ENCODE measurements at places on chromosomes 13 and 19.

DNA sequence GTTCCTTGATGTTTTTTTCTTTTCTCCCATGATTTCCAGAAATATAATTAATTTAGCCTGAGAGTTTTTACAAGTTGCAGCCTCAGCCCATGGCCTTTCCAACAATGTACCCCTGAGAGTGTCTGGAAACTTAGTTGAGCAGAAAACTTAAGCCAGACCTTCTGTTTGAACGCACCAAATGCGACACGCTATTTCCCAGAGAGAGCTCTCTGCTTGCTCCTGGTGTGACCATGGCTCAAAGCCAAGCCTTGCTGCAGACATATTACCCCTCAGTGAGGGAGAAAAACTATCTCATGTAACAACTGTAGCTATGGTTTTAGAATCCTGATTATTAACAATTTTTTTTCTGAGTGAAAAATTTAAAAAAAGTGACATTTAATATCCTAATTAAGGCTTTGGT lies 1204.5 kb upstream of the SLC10A2 start:
- no peak for DNase-seq

DNA sequence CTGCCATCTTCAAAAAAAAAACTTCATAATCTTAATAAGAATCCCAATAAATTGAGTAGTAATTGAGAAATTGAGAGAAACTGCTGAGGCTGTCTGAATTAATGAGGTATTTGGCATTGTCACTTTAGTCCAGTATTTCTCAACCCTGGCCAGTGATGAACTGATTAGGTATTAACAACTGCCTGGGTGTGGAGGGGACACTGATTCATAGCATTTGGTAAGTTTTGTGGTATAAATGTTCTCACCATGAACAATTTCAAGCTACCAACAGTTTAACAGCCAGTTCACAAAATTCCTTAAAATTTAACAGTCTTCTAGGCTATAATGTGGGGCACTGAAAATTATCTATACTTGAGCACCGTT lies 18.3 kb downstream of the GPC6 start:
- DNase-seq = no peak

DNA sequence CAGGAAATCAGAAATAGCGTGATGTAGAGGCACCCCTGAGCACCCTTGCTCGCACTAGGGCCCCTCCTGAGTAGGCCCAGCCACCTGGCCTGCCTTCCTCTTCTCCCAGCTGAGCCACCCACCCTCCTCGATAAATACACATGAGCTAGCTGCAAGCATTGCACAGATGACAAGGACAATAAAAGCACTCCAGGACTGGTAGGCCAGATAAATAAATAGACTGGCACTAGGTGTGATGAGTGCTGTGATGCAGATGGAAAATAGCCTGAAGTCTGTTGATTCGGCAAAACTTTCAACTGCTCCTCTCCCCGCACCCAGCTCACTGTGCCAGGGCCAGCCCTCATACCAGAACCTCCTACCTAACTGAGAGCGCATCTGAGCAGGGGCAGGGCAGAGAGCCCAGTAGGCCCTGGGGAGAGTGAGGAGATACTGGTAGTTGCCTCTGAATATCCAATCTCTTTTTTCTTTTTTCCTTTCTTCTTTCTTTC lies 54.5 kb upstream of the GPI start:
- DNase-seq = no peak

DNA sequence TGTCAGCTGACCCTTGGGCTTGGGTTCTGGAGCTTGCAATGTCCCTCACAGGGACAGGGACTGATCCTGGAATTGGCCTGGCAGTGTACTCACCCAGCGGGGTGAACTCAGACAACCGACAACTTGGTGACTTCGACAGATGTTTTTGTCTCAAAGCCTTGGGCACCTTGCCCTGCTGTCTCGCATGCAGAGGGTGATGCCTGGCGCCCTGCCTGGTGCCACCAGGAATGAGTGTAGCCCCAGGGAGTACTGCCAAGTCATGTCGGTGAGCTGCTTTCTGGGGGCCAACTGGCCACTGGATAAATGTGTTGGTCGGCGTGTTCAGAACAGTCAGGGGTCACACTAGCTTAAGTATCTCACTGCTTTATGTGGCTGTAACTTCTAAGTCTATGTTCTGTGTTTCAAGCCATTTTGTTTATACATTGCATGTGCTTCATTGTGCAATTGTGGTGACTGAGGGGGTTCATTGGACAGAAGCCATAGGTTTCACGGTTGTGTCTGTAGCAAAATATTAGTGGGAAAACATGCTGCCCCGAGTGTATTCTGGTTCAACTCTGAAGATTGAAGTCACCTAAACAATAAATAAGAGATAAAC lies 96.3 kb upstream of the TNFSF11 start:
- DNase-seq = no peak

- DNase-seq = no peak
Measured at GRCh38 chr13:77979721-77980385, 61.2 kb upstream of the EDNRB start.

GRCh38 chr19:6948884-6949283 lies 61.5 kb downstream of the ADGRE1 start:
- no peak for DNase-seq

DNA sequence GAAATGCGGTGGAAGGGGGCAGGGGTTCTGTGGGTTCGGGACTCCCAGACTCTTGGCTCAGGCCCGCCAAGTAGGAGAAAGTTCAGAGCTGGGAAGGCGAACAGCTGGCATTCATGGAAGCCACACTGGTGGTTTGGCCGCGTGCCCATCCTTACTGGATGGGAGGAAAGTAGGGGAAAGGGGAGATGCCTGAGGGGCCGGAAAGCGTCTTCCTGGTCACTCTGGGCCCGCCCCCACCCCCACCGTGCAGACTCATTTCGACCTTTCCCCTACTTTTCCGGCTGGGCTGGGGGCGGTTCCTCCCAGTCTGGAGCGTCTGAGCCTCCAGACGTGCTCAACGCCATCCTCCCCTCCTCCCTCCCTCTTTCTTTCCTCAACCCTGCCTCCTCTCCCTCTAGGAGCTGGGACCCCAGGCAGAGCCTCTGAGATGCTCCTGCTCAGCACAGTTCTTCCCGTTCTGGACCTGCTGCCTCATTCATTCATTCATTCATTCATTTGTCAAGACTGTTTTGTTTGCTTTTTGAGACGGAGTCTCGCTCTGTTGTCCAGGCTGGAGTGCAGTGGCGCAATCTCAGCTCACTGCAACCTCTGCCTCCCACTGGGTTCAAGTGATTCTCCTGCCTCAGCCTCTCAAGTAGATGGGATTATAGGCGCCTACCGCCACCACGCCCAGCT lies 3.5 kb downstream of the ANGPTL4 start:
- no peak for DNase-seq

DNA sequence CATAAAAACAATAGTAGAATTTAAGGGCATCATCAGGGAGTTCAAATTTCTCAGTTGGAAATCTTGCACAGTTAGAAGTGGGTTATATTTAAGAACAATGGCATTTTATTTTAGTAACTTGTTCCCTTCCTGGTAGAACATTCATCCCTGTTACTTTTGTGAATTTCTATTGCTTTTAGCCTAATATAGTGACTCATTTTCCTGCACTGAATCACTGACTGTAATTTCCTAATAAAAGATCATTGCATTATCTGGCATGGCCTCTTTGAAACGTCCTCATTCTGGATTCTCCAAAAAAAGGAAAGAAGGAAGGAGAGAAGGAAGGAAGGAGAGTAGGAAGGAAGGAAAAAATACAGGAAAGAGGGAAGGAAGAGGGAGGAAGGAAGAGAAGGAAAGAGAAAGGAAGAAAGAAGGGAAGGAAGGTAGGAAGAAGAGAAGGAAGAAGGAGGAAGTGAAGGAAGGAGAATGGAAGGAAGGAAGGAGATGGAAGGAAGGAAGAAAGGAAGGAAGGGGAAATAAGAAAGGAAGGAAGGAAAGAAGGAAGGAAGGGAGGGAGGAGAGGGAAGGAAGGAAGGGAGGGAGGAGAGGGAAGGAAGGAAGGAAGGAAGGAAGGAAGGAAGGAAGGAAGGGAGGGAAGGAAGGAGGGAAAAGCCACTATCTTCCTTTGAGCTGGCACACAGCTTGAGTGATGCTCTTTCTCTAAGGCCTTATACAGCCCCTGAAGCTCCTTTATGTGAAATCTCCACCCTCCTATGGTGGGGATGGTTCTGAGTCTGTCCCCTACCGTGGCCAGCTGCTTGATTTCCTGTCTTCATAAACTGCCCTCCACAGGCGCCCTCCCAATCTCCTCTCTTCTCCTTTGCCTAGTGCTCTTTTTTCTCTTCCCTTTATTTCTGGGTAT lies 29.8 kb upstream of the TM9SF2 start:
- no peak for DNase-seq

Measured in stimulated activated CD4-positive, alpha-beta T cell treated with anti-CD3 and anti-CD28 coated beads, TNF-alpha, amount 100 ng/mL, for 24 hours (primary cell).